T-helper 2 cell (primary cell): ENCODE measurements at places on chromosomes 1 and 21.

- DNase-seq, result no peak
Observed at GRCh38 chr1:7315946-7316345, 455.1 kb upstream of the VAMP3 start.

DNA sequence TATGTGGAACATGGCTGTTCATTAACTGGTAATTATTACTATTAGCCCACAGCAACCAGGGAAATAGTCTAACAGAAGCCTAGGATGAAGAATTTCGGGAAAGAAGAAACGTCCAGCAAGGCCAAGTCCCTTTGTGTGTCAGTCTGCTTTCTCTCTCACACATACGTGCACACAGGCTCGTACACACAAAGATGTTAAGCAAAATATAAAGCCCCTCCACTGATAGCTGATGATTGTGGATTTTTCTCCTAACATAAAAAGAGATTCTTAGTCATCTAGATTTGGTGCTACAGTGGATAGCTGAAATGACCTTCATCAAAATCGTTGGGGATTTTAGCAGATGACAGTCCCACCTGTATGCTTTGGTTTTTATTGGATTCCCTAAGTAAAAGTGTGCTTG, 42.1 kb upstream of the A3GALT2 start:
- DNase-seq, result no peak

GRCh38 chr1:116878804-116879477, 30.8 kb upstream of the PTGFRN start:
- no peak for DNase-seq

DNA sequence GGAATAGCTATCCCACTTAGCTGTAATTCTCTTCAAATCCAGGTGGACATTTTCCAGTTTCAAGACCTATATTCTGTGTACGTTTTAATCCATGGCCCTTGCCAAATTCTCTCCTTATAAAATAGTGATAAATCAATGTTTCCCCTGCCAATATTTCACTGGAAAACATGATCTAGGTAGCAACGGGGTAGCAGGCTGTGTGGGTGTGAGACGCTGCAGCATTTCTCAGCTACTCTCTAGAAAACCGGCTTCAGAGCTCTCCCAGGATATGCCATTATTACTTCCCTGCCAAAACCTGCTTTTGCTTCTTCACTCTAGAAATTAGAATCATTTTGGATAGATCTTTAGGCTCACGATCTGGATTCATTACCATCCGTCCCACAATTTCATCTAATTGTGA, 82.1 kb upstream of the SIPA1L2 start:
- DNase-seq, result no peak

- DNase-seq, result no peak
Observed at GRCh38 chr1:88922214-88922613, 30.8 kb upstream of the GTF2B start.

DNA sequence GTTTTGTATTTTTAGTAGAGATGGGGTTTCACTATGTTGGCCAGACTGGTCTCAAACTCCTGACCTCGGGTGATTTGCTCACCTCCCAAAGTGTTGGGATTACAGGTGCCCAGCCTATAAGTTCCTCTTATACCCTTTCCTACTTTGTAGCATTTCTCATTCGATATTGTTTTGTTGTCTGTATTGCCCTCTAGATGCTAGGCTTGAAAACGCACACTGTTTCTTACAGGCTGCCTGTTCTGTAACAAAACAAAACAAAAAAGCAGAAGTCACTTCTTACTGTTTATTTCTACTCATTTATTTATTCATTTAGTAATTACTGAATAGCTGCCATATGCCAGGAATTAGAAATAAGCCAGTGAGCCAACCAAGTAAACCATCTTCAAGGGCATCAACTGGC, 136.9 kb upstream of the BMP8A start:
- no peak for DNase-seq

GRCh38 chr21:14677639-14678179, 131.6 kb upstream of the SAMSN1 start:
- DNase-seq, result no peak

GRCh38 chr1:20376880-20377494, 86.3 kb downstream of the VWA5B1 start:
- peak; percentile 16 for DNase-seq

- no peak for DNase-seq
Observed at GRCh38 chr1:192966073-192966472, 93.1 kb downstream of the UCHL5 start.

DNA sequence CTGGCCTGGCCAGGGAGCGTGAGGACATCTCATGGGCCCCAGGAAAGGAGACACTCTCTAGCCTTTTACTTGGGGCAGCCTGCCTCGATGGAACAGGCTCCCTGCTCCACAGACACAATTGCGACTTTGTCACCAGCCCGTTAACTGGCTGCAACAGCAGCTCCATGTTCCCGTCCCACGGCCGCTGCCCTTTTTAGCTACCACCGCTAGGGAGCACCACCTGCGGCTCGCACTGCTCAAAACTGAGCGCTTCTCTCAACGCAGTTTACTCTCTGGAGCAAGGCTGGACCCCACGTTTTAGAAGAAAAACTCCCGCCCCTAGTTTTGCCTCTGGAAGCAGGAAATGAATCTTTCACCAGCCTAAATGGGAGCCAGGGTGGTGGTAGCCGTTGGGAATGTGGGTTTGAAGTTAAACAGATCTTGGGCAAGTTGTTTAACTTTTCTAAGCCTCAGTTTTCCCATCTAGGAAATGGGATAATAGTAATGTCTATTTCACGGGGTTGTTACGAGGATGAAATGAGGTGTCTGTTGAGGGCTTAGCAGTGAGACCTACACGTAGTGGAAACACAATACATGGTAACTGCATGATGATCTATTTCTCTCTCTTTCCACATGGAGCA, 3.5 kb upstream of the LRRC38 start:
- no peak for DNase-seq

GRCh38 chr1:115757856-115758255, 10.7 kb downstream of the CASQ2 start:
- no peak for DNase-seq

GRCh38 chr1:8560035-8560434, 242.1 kb downstream of the SLC45A1 start:
- DNase-seq, result no peak

DNA sequence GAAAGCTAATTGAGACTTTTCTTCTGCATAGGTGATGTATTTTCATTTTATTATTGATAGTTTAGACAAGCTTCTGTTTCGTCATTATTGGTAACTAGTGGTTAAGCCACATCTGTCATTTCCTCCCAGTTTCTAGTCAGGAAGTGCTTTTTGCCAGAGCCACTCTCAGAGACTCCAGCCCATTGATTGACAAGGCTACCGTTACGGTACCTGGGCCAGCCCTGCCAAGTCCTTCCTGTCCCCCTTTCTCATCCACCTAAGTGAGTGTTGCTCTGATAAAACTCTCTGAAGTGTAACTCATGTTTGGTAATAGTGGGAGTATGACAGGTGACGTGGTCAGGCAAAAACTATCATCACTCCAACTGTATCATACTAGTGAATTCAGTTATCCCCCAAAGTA, 29.6 kb upstream of the AGL start:
- DNase-seq, result no peak

- no peak for DNase-seq
Observed at GRCh38 chr1:110205156-110205555, 5.0 kb upstream of the KCNC4 start.

DNA sequence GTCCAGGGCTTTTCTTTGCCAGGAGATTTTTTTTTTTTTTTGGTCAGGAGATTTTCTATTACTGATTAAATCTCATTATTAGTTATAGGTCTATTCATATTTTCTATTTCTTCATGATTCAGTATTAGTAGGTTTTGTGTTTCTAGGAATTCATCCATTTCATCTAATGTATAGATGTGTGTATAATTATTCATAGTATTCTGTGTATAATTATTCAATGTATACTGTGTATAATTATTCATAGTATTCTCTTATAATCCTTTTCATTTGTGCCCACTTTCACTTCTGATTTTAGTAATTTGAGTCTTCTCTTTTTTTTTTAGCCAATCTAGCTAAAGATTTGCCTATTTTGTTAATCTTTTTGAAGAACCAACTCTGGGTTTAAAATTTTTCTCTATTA, 12.3 kb upstream of the PNRC2 start:
- DNase-seq, result no peak

DNA sequence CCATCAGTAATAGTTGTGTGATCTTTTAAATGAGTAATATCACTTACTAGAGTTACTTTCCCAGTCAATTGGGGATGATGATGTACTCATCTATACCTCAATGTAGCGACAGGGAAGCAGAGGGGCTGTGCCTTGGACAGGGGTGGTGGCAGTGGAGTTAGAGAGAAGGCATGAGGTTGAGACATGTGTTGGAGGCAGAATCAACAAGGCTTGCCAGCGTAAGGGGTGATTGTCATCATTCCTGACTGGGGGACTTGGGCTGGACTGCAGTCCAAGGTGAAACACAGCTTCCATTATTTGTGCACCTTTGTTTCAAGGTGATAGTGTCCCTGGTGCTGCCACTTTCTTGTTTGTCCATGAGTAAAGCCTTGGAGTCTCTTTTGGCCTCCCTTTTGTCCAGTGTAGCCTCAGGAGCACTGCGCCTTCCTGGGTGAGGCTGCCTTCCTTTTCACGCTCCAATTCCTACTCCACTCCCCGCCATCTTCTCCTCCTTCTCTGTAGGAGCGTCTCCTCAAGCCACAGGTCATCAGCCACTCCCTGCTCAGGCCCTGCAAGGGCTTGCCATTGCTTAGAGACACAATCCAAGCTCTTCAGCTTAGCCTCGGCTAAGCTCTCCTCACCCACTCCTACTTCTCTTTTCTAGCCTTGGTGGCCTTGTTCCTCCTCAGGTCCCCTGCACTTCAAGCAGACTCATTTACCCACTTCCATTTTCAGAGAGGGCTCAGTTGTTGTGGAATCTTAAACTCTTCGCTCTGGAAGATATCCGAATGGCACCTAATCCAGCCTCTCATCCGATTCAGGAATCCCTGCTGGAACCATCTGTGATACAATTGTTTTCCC, 77.6 kb upstream of the CD34 start:
- no peak for DNase-seq

GRCh38 chr1:40039245-40039756, 1.2 kb upstream of the CAP1 start:
- no peak for DNase-seq

- DNase-seq, result no peak
Observed at GRCh38 chr1:1537626-1538250, 2.7 kb downstream of the TMEM240 start.

- DNase-seq, result no peak
Observed at GRCh38 chr1:153793973-153794615, 18.9 kb downstream of the SLC27A3 start.

- no peak for DNase-seq
Observed at GRCh38 chr1:217275655-217276398, 355.1 kb downstream of the GPATCH2 start.

GRCh38 chr1:228828151-228828550, 92.9 kb downstream of the RHOU start:
- no peak for DNase-seq
